Fibroblast of villous mesenchyme (primary cell): ENCODE measurements at places on chromosomes 13 and 19.

DNA sequence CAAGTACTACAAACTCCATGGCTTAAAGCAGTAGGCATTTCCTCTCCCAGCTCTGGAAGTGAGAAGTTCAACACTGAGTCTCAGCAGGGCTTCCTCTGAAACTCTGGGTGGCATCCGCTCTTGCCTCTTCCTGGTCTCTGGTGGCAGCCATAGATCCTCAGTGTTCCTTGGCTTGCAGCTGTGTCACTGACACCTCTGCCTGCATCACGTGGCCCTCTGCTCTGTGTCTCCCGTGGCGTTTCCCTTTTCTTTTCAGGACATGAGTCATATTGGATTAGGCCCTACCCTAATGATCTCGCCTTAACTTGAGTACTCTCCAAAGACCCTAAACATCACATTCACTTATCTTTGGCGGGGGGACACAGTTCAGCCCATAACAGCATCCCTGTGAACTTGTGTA lies 466.7 kb downstream of the MYO16 start:
- no peak for DNase-seq

GRCh38 chr13:45352031-45352430 lies 11.0 kb upstream of the TPT1 start:
- no peak for DNase-seq

GRCh38 chr13:36207672-36208071 lies 6.7 kb downstream of the SOHLH2 start:
- no peak for DNase-seq

GRCh38 chr13:48078251-48078656 lies 16.6 kb downstream of the MED4 start:
- DNase-seq = no peak

DNA sequence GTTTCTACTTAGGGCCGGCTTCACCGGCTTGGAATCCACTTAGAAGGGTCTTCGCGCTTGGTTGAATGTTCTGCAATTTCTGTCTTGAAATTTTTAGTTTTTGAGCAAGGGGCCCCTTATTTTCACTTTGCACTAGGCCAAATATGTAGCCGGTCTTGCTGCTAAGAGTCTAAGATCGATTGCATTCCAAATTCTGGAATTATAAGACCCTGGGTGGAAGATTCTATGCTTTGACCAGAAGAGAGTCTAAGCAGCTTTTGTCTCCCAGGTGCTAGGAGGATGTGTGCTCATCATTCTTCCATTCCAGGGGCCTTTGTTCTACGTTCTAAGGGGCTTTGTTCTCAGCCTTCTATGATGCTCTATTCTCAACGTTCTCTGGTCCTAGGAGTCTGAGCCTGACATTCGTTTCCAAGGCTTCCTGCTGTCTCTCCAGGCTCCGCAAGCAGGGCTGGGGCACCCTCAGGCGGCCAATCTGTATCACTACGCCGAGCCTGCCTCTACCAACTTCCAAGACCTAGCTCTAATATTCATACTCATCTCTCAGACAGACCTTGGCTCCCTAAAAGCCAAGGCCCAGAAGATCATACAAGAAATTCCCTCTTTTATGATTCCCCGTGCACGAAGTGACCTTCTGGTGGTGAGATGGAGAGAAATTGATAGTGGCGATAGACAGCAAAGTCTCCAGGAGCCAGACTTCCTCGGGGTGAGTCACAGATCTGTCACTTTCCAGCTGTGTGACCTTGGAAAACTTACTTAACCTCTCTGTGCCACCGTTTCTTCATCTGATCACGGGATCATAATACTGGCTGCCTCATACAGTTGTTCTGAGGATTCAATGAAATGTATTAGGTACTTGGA lies 982 bp upstream of the DACT3 start:
- DNase-seq = peak; percentile 91

- DNase-seq = no peak
Measured at GRCh38 chr13:101202590-101202989, 213.7 kb downstream of the NALCN start.

GRCh38 chr19:42697884-42698283 lies 42.4 kb downstream of the PSG3 start:
- no peak for DNase-seq

- DNase-seq = peak; percentile 74
Measured at GRCh38 chr19:49150106-49150943, 4.9 kb downstream of the HRC start.

DNA sequence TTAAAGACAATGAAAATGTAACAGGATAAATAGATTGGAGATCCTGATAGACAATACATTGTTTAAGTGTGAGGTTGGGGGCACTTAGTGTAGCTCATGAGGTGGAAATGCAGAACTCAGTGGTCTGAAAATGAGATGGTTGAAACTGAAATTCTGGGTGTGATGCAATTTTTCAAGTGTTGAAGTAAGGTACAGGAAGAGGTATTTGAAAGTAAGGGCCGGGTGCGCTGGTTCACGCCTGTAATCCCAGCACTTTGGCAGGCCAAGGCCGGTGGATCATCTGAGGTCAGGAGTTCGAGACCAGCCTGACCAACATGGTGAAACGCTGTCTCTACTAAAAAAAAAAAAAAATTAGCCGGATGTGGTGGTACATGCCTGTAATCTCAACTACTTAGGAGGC lies 113.0 kb downstream of the UFM1 start:
- no peak for DNase-seq

DNA sequence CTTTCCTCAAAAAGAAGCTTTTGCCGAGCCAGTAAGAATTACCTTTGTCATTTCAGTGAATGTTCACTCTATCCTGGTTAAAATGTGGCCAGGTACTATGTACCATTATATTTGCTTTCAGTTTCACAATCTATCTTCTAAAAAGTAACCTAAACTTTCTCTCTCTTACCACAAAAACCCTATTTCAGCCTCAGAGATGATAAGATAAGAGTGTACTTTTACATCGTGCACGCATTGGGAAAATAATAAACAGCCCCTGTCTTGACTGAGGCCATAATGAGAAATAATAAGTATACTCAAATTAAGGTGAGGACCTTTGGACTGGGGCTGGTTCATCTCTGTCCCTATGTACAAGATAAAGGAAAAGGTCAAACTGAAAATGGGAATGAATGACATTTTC lies 77.7 kb downstream of the ZNF726 start:
- DNase-seq = no peak

GRCh38 chr13:74773248-74773647 lies 639.0 kb upstream of the KLF12 start:
- DNase-seq = peak; percentile 9

DNA sequence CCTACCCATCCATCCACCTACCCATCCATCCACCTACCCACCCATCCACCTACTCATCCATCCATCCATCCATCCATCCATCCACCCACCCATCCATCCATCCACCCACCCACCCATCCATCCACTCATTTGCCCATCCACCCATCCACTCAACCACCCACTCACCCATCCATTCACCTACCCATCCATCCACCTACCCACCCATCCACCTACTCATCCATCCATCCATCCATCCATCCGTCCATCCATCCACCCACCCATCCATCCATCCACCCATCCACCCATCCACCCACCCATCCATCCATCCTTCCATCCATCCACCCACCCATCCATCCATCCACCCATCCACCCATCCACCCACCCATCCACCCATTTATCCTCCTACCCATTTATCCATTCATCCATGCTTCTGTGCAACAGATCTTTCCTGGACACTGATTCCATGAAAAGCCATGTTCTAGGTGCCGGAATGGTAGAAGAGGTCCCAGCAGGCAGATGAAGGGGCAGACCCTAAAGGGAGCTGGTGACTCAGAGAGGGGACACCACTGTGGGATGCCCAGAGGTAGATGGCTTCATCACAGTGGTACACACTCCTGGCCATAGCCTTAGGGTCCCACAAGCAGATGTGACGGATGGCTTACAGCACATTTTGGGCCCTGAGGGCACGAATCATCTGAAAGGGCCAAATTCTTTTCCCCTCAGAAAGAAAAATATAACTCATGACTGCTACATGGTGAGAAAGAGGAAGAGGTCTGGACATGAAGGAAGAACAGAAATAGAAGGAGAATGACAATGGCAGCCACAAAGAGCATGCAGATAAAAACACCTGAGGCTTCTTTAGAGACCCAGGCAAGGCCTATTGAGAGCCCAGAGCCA lies 76.0 kb downstream of the KCTD15 start:
- DNase-seq = no peak

DNA sequence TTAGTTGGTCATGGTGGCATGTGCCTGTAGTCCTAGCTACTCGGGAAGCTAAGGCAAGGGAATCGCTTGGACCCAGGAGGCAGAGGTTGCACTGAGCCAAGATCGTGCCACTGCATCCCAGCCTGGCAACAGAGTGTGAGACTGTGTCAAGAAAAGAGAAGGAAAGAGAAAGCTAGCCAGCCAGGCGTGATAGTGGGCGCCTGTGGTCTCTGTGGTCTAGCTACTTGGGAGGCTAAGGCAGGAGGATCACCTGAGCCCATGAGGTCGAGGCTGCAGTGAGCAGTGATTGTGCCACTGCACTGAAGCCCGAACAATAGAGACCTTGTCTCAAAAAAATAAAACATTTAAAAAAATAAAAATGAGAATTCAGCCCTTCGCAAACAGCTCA lies 33.3 kb downstream of the TIMM13 start:
- DNase-seq = no peak

GRCh38 chr19:33821871-33822270 lies 25.2 kb downstream of the KCTD15 start:
- no peak for DNase-seq

GRCh38 chr13:44050450-44051063 lies 170.9 kb downstream of the LACC1 start:
- peak; percentile 51 for DNase-seq

DNA sequence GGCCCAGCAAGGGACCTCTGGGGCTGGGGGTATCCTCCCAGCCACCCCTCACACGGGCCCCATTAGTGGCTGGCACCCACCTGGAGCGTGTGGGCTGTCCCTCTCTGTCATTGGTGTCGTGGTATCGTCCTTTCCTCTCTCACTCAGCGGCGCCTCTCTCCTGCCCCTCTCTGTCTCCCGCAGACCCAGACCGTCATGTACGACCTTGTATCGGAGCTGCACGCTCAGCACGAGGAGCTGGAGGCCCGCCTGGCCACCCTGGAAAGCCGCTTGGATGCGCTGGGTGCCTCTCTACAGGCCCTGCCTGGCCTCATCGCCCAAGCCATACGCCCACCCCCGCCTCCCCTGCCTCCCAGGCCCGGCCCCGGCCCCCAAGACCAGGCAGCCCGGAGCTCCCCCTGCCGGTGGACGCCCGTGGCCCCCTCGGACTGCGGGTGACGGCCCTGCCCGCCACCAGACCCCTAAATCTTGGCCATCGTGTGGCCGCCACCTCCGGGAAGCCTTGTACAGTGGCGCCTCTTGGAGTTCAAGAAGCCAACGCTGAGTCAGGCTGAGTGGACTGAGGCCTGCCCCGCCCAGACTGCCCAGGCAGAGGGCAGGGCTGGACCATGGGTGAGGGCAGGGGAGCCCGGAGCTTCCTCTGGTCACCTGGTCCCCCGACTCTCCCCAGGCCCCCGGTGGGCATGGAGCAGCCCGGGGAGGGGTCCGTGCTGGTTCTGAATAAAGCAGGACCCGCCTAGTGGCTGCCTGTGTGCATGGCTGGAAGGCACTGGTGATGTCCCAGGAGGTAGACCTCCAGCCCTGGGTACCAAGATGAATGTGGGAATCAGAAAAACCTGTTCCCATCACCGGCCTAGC lies 9.8 kb upstream of the ARRDC2 start:
- DNase-seq = no peak

DNA sequence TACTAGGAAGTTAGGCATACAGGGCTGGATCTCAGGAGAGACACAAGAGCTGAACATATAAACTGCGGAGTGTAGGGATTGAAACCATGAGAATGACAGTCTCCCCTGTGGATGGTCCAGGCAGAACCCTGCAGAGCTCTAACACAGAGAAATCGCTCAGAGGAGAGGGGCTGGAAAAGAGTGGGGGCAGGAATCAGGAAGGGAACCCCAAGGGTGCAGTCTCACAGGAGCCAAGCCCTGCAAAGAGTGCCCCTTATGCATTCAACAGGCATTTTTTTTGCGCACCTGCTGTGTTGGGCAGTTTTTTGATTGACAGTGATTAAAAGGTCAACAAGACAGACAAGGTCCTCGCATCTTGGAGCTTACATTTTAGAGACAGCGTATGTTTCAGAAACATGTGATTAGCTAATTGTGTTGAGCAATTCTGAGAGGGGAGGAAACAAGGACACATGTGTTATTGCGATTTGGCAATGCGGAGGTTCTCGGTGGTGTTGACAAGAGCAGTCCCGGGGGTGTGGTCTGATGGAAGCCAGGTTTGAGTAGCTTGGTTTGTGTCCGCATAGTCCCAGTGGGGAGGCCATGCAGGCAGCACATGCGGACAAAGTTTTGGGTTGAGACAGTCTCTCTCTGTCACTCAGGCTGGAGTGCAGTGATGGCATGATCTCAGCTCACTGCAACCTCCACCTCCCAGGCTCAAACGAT lies 182.6 kb upstream of the IRS2 start:
- peak; percentile 82 for DNase-seq

GRCh38 chr13:94345374-94346195 lies 133.9 kb downstream of the DCT start:
- no peak for DNase-seq

DNA sequence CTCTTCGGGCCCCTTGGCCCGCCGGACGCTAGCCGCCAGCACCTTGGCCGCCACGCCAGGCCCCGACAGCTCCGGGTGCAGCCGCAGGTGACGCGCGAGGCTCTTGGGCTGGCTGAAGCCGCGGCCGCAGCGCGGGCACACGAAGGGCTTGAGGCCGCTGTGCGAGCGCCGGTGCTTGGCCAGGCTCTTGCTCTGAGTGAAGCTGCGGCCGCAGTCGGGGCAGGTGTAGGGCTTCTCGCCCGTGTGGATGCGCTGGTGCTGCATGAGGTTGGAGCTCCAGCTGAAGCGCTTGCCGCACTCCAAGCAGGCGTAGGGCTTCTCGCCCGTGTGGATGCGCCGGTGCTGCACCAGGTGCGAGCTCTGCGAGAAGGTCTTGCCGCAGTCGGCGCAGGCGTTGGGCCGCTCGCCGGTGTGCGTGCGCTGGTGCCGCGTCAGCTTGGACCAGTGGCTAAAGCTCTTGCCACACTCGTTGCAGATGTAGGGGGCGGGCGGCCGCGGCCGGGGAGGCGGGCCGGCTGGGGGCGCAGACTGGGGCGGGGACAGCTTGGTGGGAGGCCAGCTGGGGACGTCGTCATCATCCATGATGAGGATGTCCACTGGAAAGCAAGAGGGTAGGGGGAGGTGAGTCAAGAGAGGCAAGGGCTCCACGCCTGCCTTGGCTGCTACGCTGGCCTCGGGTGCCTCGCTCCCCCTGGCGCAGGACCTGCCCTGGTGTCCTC lies 32.4 kb downstream of the ZNF787 start:
- no peak for DNase-seq

GRCh38 chr19:54355675-54356074 lies 9.1 kb downstream of the LAIR1 start:
- DNase-seq = no peak

DNA sequence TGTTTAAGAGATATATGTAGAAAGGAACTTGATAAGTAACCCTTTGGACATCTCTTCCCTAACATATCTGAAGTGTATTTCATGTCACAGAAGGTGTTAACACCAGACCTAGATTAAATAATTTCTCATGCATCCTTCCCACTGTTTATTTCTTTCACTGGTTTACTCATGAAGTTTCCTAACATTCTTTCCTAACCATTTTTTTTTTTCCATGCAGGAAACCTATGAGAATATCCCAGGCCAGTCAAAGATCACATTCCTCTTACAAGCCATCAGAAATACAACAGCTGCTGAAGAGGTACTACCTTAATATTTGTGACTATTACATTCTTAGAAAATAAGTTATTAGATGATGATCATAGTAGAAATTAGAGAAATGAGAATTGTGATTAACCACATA lies 28.8 kb downstream of the IPO5 start:
- DNase-seq = peak; percentile 34

GRCh38 chr19:55173186-55173713 lies 6.8 kb upstream of the DNAAF3 start:
- DNase-seq = no peak
